ENCODE measurements at places on chromosomes 4 and X.

GRCh38 chr4:8038719-8039251, 99.1 kb upstream of the AFAP1 start:
- no peak for DNase-seq

GRCh38 chrX:115067812-115068211, 50.4 kb upstream of the IL13RA2 start:
- no peak for DNase-seq

DNA sequence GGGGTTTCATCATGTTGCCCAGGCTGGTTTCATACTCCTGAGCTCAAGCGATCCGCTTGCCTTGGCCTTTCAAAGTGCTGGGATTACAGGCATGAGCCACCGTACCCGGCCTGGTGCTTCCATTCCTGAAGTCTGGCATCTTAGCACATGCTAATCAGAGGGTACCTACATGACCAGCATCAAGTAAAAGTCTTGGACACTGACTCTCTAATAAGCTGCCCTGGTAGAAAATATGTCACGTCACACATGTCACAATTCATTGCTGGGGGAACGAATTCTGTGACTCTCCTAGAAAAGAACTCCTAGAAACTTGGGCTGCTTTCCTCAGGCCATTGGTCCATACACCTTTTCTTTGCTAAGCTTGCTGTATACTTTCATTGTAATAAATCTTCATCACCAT, 19.1 kb upstream of the XAGE2 start:
- DNase-seq = no peak

DNA sequence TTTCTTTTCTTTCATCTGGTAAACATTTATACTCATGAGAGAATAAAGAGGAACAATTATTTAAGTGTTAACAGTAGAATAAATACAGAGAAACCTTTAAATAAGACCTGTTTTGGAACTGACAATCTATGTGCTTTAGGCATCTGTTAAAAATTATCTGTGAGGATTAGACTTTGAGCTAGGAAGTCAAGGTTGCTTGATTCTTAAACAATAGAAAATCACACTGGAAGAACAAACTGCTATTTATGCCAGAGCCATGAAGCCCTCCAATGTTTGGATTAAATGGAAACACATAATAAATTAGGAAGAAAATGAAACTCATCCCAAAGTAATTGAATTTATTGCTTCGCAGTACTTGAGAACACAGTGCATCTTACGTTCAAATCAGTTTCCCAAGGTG, 207.2 kb upstream of the NPY2R start:
- DNase-seq = no peak

DNA sequence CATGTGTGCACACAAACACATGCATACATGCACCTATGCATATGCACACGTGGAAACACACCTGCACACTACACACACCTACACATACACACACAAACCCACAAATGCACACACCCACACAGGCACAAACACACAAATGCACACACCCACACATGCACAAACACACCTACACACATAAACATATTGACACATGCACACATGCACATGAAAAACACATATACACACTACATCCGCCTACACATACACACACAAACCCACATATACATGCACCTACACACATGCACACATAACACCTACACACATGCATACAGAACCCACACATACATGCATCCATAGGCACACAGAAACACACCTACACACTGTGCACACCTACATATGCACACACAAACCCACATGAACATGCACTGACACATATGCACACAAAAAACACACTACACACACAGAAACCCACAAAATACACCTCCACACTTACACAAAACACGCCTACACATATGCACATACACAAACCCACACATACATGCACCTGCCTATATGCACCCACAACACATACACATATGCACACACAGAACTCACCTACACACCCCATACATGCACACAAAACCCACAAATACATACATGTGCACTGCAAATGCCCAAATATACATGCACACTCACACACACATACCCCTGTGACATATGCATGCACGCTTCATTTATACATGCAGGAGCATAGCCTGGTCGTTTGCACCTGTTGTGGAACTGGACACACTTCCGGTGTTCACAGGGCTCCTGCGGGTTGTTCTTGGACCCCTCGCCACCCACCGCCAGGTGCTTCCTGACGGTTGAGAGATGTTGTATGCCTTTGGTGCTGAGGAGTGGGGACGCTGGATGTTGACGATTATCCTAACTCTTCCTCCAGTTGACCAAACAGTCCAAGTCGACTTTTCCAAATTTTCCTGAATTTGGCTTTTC, 22.1 kb downstream of the CD99 start:
- no peak for DNase-seq

- DNase-seq = no peak
These were observed 34.4 kb upstream of the HMX1 start for GRCh38 chr4:8905773-8906667.

- DNase-seq = no peak
These were observed 20.8 kb upstream of the FAM13A start for GRCh38 chr4:89077761-89078160.

DNA sequence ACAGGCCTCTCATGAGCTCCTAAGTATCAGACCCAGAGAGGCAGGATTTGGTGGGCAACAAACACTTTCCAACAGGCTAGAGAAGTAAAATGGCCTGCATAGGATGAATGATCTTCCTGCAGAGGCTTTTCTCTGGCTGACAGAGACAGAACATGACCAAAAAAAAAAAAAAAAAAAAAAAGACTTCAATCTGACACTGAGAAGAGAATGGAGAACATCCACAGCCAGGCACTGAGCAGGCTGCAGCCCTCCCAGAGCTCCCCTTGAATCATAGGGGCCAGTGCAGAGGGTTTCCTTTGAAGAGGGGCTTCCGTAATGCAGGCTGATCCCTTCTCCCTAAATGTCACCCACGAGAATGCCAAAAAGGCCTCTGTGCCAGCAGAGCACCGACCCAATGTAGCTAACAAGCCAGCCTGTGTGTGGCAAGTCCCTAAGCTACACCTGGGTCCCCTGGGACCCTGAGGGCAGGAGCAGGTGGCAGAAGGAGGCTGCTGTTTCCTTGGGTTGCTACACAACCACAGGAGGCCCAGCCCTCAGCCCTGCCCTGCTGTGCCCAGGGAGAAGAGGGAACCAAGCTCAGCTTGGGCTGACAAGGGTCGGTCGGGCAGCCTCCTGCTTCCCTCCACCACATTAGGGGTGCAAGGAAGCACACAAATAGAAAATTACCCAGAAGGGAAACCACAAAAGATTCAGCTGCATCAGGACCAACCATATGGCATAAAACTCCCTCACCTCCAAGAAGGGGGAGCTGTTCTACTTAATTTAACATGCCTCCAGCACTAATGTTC, 55.6 kb downstream of the MAP7D2 start:
- no peak for DNase-seq

GRCh38 chr4:19776929-19777328, 474.8 kb upstream of the SLIT2 start:
- no peak for DNase-seq

- no peak for DNase-seq
These were observed 30.2 kb downstream of the PPP2R3B start for GRCh38 chrX:356385-357034.

DNA sequence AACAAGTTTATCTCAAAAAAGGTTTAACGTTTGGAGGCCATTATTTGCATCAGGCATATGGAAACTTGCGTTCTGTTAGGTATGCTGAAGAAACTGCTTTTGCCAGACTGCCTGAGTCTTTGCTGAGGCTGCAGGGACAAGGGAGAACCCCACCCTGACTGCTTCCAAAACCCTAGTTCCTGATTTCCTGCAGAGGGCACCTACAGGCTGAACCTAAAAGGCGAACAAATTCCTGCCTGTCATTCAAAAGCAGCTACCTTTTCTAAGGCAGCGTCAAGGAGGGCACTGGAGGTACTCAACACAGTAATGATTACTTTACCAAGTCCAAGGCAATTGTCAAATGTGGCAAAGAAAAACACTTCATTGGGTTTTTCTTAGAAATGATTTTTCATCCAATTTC, 578 bp upstream of the CORIN start:
- no peak for DNase-seq

DNA sequence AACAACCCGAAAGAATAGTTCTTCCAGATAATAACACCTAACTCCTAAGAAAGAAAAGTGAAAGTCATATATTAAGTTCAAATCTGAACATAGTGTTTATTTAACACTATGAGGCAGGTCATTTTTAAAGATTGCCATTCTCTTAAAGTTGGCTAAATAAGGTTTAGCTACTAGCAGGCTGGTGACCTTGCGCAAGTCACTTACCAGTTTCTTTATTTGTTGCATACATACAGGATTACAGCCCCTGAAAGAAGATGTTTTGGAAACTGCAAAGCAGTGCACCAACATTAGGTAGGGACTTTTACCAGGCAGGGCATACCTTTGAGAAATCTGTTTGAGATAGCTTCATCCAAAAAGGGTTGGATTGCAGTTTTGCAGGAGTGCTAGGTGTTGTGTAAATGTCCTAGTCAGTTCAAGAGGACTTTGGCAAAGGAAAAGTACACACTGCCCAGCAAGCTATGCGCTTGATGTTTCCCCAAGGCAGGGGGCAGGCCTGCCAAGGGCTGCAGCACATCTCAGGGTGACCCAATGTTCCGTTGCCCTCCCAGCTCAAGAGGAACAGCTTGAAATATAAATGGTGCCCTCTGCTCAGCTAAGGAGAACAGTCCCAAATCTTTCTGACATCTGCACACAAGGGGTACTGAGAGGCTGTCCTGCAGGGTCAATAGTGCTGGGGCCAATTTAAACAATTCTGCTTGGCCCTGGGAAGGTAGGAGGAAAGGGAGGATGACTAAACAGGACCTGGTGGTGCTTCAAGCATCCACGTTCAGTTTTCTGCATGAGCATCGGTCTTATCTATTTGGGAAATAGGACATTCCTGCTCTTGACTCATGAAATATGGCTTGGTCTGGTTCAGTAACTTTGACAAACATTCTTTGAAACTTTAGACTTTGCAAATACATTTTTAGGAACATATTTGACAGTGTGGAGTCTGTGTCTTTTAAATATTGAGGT, 130.8 kb downstream of the COL4A6 start:
- no peak for DNase-seq

GRCh38 chr4:10456595-10457254, 501 bp downstream of the ZNF518B start:
- DNase-seq = no peak

- DNase-seq = no peak
These were observed 133.8 kb upstream of the NKX1-1 start for GRCh38 chr4:1539859-1540600.

- no peak for DNase-seq
These were observed 22.3 kb upstream of the THOC2 start for GRCh38 chrX:123755107-123755506.

Data from activated CD8-positive, alpha-beta memory T cell treated with anti-CD3 and anti-CD28 coated beads for 48 hours (primary cell).